ENCODE measurements at places on chromosomes 2 and 18.
A peak's percentile ranks its signal among the peaks of the same experiment; 100 is the strongest.

GRCh38 chr2:31980674-31981356, 30.0 kb downstream of the MEMO1 start:
- no peak for DNase-seq

DNA sequence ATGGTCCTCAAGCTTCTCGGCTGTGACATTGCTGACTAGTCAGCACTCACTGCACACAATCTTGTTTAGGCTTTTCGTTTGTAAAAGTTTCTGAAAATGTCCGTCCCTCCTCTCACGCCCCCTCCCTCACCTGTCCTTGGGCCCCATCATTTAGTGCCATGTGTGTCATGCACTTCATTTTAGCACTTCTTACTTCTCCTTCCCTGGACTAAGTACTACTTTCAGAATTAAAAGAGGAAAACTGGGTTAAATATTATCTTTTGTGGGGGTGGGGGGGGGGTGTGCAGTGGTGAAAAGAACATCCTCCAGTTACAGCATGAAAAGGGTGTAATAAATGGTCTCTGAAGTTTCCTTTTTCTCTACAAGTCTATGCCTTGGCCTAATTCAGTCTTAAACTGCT, 182.0 kb upstream of the SP5 start:
- DNase-seq: no peak

GRCh38 chr2:70946832-70947442, 11.2 kb downstream of the ATP6V1B1 start:
- DNase-seq: peak; percentile 18

- no peak for DNase-seq
Observed at GRCh38 chr2:120873958-120874887, 138.6 kb downstream of the GLI2 start.

GRCh38 chr2:161104054-161104553, 56.1 kb upstream of the TANK start:
- DNase-seq: no peak

- DNase-seq: no peak
Observed at GRCh38 chr2:63697160-63697559, 108.4 kb downstream of the MDH1 start.

- no peak for DNase-seq
Observed at GRCh38 chr18:23266717-23267446, 131.6 kb downstream of the CABLES1 start.

Measured in stimulated activated CD8-positive, alpha-beta memory T cell treated with anti-CD3 and anti-CD28 coated beads, Interleukin-4, amount 100 ng/mL, for 1 hour (primary cell).